ENCODE measurements at places on chromosomes 1 and 21.

DNA sequence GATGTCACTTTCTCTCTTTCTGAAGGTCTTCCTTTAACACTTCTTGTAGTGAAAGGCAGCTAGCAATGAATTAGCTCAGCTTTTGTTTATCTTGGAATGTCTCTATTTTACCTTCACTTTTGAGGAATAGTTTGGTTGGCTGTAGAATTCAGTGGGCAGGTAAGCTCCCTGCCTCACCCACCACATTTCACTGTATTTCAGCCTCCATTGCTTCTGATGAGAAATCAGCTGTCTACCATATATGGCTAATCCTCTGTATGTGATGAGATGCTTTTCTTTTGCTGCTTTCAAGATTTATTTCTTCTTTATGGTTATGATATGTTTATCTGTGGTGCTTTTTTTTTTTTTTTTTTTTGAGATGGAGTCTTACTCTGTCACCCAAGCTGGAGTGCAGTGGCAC, 70.1 kb downstream of the MRPL39 start:
- no peak for DNase-seq

- DNase-seq, result peak; percentile 14
These were observed 43.2 kb upstream of the C1orf185 start for GRCh38 chr1:51058858-51059257.

DNA sequence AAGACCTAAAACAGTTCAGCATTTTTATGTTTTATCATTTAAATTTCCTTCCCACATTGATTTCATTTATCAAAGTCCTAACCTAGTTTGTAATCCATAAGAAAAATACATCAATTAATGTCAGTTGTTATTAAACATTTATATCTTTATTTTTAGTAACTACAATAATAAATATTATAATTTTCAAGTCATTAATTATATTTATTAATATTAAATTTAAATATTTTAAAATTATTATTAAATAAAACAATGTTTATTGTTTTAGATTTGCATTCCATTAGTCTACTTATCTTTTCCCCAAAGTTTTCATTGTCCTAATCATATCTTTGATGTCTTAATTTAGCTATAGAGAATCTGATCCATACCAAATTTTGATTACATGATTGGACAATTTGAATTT, 368.9 kb downstream of the PLA2G4A start:
- DNase-seq, result no peak

GRCh38 chr1:163161337-163161736, 41.4 kb downstream of the RGS5 start:
- DNase-seq, result no peak

- DNase-seq, result no peak
These were observed 169.3 kb upstream of the NR5A2 start for GRCh38 chr1:199858171-199858570.

DNA sequence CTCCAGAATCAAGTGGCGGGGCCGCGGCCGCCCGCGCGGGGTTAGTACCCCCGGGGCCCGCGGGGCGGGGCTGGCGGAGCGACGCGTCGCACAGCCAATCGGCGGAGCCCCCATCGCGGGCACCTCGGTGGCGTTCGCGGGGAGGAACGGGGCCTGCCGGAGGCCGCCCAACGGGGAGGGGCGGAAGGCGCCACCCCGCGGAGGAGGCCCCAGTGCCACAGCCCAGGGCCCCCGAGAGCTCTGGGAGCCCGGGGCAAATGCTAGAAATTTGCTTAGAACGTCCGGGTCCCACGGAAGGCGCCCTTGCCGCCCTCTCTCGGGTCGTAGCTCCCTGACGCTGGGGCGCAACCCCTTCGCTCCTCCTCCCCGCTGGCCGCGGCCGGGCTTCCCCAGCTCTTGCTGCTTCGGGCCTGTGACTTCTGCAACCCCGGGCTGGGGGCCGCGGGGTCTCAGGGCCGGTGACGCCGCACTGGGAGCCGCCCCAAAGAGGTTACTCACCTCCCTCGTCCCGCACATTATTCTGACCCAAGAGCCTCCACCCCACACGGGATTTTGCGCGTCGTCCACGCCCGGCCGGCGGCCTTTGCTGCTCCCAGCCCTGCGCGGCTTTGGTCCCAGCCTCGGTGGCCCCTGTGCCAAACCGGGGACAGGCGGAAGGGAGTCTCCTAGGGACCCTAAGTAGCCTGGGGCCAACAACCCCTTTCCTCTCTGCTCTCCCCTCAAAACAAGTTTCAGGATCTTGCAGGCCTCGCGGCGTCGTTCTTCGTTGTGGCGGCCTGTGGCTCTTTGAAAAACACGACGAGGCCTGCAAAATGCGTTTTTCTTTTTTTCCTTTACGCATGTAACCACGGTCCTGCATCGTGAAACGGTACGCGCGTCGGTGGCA, at the start of gene RUNX3:
Gene RUNX3 (minus strand): TSS at position 17 of the 886 bp plus-strand sequence. CDS start 408 bp downstream, outside the sequence.
- DNase-seq, result peak; percentile 76

DNA sequence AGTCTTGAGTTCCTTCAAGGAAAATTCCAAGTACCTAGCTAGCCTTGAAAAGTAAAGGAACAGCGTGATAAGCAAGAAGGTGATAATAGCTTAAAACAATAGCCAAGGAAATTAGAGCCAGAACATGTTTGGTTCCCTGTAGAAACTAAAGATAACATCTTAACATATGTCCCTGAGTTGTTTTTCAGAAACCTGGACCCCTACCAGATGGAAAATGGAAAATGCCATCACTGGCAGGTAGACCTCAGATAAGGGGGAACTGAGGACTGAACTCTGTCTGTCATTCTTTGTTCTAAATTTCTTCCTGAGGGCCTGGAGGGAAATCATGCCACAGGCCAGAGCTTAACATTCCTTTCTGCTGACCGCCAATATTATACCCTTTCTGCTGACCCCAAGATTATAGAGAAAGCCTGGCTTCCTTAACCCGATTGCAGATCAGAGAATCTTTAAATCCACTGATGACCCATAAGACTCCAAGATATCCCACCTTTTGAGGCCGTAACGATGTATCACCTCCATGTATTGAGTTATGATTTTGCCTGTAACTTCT, 23.4 kb downstream of the CNIH3 start:
- DNase-seq, result no peak

DNA sequence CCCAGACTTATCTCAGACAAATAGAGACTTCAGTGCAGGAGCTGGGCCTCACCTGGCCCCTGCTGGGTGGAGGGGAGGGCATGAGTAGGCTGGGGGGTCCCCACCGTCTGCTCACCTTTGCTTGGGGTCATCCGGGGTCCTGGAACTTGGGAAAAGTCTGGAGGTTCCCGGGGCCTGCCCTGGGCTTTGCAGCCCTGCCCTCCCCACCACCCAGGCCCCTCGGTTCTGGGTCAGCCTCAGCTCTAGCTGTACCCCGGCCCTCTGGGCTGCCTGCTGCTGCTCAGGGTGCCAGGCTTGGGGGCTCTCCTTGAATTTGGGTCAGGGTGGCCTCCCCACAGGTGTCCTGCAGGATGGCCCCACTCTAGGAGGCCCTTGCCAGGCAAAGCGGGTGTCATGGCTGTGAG, 2.4 kb upstream of the TMEM52 start:
- DNase-seq, result no peak

All from fibroblast of skin of right biceps (primary cell).